Activated CD8-positive, alpha-beta memory T cell treated with anti-CD3 and anti-CD28 coated beads, Interleukin-2, amount 10 ng/mL, durations not matched to agents 7 days and 5 days (primary cell): ENCODE measurements at places on chromosomes 5 and 9. TPM values are rescaled to one million over a fixed set of nuclear protein-coding genes. Genes with fewer than 3 reads are reported as not detected.

GRCh38 chr9:127388037-127388855, 8.7 kb upstream of the SLC2A8 start:
- H3K4me1 ChIP-seq: peaks cover 33% of the 10 kb centered on the region
- peak; percentile 96 for DNase-seq
- H3K27ac ChIP-seq: peak overlapping the region; percentile 83
- H3K27me3 ChIP-seq: peaks cover 48% of the 10 kb centered on the region
- H3K36me3 ChIP-seq: no peaks in the 10 kb centered on the region
- H3K4me3 ChIP-seq: peak overlapping the region; percentile 16

GRCh38 chr5:139186752-139187326, 11.3 kb downstream of the SIL1 start:
- no peak overlapping the region for H3K27ac ChIP-seq
- H3K36me3 ChIP-seq: peaks cover 10% of the 10 kb centered on the region
- no peak overlapping the region for H3K4me3 ChIP-seq
- H3K4me1 ChIP-seq: no peaks in the 10 kb centered on the region

DNA sequence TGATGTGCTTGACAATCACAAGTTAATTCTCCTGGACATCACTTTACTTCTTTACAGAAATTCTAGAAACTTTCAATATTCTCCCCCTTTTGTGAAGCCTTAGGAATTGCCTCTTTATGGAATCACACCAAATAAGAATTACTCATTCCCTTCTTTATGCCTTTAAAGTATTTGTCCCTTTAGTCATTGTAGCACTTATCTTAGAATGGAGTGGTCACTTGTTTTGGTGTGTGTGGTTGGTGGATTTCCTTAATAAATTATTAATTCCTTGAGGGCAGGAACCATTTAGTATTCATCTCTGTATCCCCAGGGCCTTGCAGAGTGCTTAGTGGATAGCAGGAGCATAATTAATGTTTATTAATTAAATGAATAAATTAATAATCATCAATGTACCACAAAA, 307.0 kb downstream of the ARRDC3 start:
- DNase-seq: no peak
- H3K27me3 ChIP-seq: peaks cover 21% of the 10 kb centered on the region
- no peak overlapping the region for H3K27ac ChIP-seq
- H3K4me1 ChIP-seq: no peaks in the 10 kb centered on the region
- H3K36me3 ChIP-seq: no peaks in the 10 kb centered on the region
- H3K4me3 ChIP-seq: no peak overlapping the region

DNA sequence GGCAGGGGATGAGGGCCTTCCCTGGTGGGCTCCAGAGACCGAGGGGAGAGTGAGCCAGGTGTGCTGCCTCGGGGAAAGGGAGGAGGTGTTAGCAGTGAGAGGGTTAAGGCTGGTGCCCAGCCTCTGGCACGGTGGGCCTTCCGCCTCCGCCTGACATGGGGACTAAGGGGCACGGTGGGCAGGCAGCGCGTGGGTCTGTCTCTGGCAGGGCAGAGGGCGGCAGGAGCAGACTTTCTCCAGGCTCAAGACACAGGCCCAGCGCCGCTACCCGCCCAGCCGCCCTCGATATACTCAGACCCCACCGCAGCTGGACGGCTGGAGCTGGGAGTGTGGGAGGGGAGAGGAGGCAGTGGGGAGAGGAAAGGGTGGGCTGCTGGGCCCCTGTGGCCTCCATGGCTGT, 14.9 kb upstream of the FRMPD1 start:
- no peak overlapping the region for H3K4me3 ChIP-seq
- peaks cover 10% of the 10 kb centered on the region for H3K27me3 ChIP-seq
- no peaks in the 10 kb centered on the region for H3K36me3 ChIP-seq
- H3K27ac ChIP-seq: no peak overlapping the region
- no peak for DNase-seq
- no peaks in the 10 kb centered on the region for H3K4me1 ChIP-seq

- H3K4me3 ChIP-seq: no peak overlapping the region
- H3K36me3 ChIP-seq: no peaks in the 10 kb centered on the region
- DNase-seq: no peak
- no peaks in the 10 kb centered on the region for H3K27me3 ChIP-seq
- H3K27ac ChIP-seq: no peak overlapping the region
Observed at GRCh38 chr9:81601639-81602623, 87.4 kb downstream of the TLE1 start.

- no peak overlapping the region for H3K4me3 ChIP-seq
- no peak for DNase-seq
- H3K27ac ChIP-seq: no peak overlapping the region
- H3K4me1 ChIP-seq: no peaks in the 10 kb centered on the region
- no peaks in the 10 kb centered on the region for H3K36me3 ChIP-seq
Observed at GRCh38 chr9:85155352-85155751, 485.8 kb downstream of the NTRK2 start.

GRCh38 chr9:108780942-108781734, 74.6 kb downstream of the ACTL7B start:
- H3K27ac ChIP-seq: no peak overlapping the region
- H3K27me3 ChIP-seq: peaks cover 6% of the 10 kb centered on the region
- no peak for DNase-seq
- no peaks in the 10 kb centered on the region for H3K4me1 ChIP-seq
- no peak overlapping the region for H3K4me3 ChIP-seq

- H3K27me3 ChIP-seq: peaks cover 61% of the 10 kb centered on the region
- DNase-seq: no peak
- H3K4me1 ChIP-seq: peaks cover 15% of the 10 kb centered on the region
- H3K27ac ChIP-seq: no peak overlapping the region
- H3K4me3 ChIP-seq: no peak overlapping the region
- no peaks in the 10 kb centered on the region for H3K36me3 ChIP-seq
Observed at GRCh38 chr9:88596376-88596775, 61.4 kb downstream of the NXNL2 start.

DNA sequence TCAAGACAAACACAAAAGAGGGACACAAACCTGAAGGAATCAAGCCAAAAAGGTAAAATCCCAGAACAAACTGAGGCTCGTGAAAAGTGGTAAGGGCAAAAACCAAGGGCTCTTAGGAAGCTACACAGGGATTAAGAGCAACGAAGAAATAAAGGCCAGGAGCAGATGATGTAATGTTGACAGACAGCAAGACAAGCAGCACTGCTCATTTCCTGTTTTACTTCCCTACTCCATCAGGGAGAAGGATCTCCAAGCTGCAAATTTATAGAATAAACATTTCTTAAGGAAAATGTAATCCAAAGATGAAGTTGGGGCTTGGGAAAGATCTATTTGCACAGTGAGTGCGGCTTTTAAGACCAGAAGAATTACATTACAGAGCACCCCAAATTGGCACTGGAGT, 182.3 kb upstream of the MAP1B start:
- H3K27me3 ChIP-seq: peaks cover 6% of the 10 kb centered on the region
- H3K4me3 ChIP-seq: no peak overlapping the region
- H3K36me3 ChIP-seq: no peaks in the 10 kb centered on the region
- no peak overlapping the region for H3K27ac ChIP-seq
- no peak for DNase-seq
- no peaks in the 10 kb centered on the region for H3K4me1 ChIP-seq

RFESD gene
- total RNA-seq: 3.0 TPM

CDX1 gene
- not detected for total RNA-seq

CCIN gene
- 0.15 TPM for total RNA-seq

ACOT12 gene
- total RNA-seq: not detected

KIF24 gene
- total RNA-seq: 9.3 TPM

ELOVL7 gene
- 0.44 TPM for total RNA-seq

OBP2B gene
- total RNA-seq: not detected

SNX18 gene
- total RNA-seq: 45.3 TPM
